CD4-positive, alpha-beta memory T cell (primary cell): ENCODE measurements at places on chromosomes 11 and 22. TPM values are rescaled to one million over a fixed set of nuclear protein-coding genes. Genes with fewer than 3 reads are reported as not detected.

Gene BEST1
- total RNA-seq: 0.50 TPM

Gene ZNF408
- 20.0 TPM for total RNA-seq

Gene CRKL
- total RNA-seq: 86.5 TPM

Gene GLB1L2
- 1.5 TPM for total RNA-seq

Gene MMP7
- total RNA-seq: not detected

Gene LMNTD2
- total RNA-seq: 7.0 TPM

Gene DGKZ
- total RNA-seq: 235 TPM

Gene MAPK8IP2
- 0.49 TPM for total RNA-seq

Gene MFNG
- 213 TPM for total RNA-seq

Gene HBG1
- total RNA-seq: not detected

Gene TTC36
- total RNA-seq: 1.2 TPM

Gene BDNF
- total RNA-seq: not detected

Gene POLD4
- total RNA-seq: 91.3 TPM

Gene LAYN
- total RNA-seq: not detected

Gene INPP5J
- total RNA-seq: 0.15 TPM

Gene TRPM5
- total RNA-seq: 0.19 TPM

Gene OR2AG1
- not detected for total RNA-seq

Gene EFCAB6
- 0.91 TPM for total RNA-seq

Gene PHETA2
- total RNA-seq: 1.9 TPM

Gene SCUBE2
- total RNA-seq: 0.64 TPM
